Left lung (tissue), 14 donors: ENCODE measurements at places on chromosomes 7 and 10. TPM values are rescaled to one million over a fixed set of nuclear protein-coding genes. Genes with fewer than 3 reads are reported as not detected.

DNA sequence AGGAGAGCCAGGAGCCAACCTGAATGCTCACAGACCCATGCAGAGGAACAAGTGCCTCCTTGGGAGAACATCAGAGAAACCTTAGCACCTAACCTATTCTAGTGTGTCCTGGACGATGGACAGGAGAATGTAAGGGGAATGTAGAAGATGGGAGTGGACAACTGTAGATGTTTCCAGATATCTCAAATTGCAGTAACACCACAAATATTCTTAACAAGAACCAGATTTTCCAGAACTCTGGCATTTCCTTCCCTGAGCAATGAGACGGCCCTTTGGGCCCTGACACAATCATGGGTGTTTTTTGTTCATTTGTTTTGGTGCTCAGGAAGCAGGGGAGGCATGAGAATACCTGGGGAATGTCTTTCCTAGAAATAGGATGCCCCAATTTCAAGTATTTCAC lies 196.1 kb upstream of the PRSS1 start:
- H3K36me3 ChIP-seq = no peaks in the 10 kb centered on the region
- no peak overlapping the region for H3K4me3 ChIP-seq
- no peak overlapping the region for H3K27ac ChIP-seq
- DNase-seq = no peak
- no peaks in the 10 kb centered on the region for H3K27me3 ChIP-seq

The TACR2 gene
- total RNA-seq = 0.55 TPM

The MRPS33 gene
- total RNA-seq = 37.7 TPM

The MOGAT3 gene
- total RNA-seq = not detected
